ENCODE measurements at places on chromosomes 4 and X. TPM values are rescaled to one million over a fixed set of nuclear protein-coding genes. Genes with fewer than 3 reads are reported as not detected.

APOO gene
- 59.8 TPM for total RNA-seq

HSFX2 gene
- 0.11 TPM for total RNA-seq

PIM2 gene
- 147 TPM for total RNA-seq

PABPC4L gene
- 0.63 TPM for total RNA-seq

ZFP42 gene
- 0.31 TPM for total RNA-seq

TDO2 gene
- total RNA-seq: 0.40 TPM

DSPP gene
- not detected for total RNA-seq

VEGFD gene
- 0.31 TPM for total RNA-seq

GRCh38 chrX:2928191-2928582 is 952 bp downstream of the ARSD start:
- no peaks in the 10 kb centered on the region for H3K4me1 ChIP-seq
- H3K27me3 ChIP-seq: no peaks in the 10 kb centered on the region
- no peak for DNase-seq
- no peaks in the 10 kb centered on the region for H3K36me3 ChIP-seq
- H3K27ac ChIP-seq: no peak overlapping the region
- H3K4me3 ChIP-seq: no peak overlapping the region

GRCh38 chr4:74758551-74759145 is 35.7 kb downstream of the BTC start:
- no peak overlapping the region for H3K27ac ChIP-seq
- no peak overlapping the region for H3K4me3 ChIP-seq
- no peaks in the 10 kb centered on the region for H3K4me1 ChIP-seq
- peaks cover 12% of the 10 kb centered on the region for H3K27me3 ChIP-seq
- DNase-seq: no peak
- H3K36me3 ChIP-seq: no peaks in the 10 kb centered on the region

DNA sequence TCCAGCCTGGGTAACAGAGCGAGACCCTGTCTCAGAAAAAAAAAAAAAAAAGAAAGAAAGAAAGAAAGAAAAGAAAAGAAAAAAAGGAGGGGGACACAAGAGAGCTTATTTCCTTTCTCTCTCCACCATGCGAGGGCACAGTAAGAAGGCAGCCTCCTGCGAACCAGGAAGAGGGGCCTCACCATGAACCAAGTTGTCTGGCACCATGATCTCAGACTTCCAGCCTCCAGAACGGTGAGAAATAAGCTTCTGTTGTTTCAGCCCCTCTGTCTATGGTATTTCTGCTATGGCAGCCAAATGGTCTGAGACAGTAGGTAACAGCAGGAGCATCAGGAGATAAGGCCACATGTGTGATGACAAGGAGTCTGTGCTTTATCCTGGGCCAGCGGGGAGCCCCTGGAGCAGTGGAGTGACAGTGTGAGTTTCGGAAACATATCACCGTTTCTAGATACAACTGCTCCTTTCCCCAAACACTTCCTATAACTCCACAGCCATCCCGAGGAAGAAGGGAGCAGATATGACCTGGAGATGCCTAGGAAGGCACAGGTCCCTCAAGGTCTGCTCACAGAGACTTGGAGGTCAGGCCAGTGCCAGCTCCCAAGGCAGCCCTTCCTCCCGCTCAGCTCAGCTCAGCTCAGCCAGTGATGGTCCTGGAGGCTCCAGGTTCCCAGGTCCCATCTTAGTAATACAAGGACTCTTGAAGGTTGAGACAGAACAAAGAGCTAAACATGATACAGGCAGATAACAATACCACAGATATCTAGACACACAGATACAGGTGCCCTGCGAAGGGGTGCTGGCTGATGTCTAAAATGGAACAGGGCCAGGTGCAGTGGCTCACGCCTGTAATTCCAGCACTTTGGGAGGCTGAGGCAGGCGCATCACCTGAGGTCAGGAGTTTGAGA is 17.7 kb downstream of the JAKMIP1 start:
- no peaks in the 10 kb centered on the region for H3K27me3 ChIP-seq
- H3K27ac ChIP-seq: no peak overlapping the region
- no peak for DNase-seq
- no peak overlapping the region for H3K4me3 ChIP-seq

- H3K4me1 ChIP-seq: no peaks in the 10 kb centered on the region
- H3K27ac ChIP-seq: no peak overlapping the region
- no peak for DNase-seq
- no peak overlapping the region for H3K4me3 ChIP-seq
Measured at GRCh38 chr4:132059227-132059626, 1089.9 kb upstream of the PCDH10 start.

DNA sequence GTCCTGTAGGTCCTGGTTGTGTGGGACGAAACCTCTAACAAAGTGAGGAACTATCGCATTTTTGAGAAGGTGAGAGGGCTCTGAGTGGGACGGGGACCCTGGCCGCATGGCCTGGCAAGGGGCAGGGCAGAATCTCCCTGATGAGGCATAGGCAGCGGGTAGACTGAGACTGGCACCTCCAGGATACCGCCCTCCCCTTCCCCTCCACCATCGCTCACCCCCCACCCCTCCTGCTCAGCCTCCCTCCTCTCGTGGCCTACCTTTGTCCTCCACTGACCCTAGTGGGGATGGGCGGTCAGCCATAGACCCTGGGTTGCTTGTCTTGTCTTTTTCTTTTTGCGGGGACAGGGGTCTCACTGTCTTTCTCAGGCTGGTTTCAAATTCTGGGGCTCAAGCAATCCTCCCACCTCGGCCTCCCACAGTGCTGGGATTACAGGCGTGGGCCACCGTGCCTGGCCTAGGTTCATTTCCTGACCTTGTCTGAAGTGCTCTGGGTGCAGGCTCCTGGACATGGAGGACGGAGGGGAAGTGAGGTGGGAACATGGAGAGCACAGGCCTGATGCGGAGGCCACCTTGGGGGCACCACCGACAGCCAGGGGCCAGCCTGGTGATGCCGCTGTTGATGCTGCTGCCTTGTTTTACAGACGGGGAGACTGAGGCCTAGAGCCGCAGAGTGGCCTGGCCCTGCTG is 10.5 kb upstream of the ADD1 start:
- no peaks in the 10 kb centered on the region for H3K36me3 ChIP-seq
- DNase-seq: no peak
- H3K27ac ChIP-seq: no peak overlapping the region
- no peak overlapping the region for H3K4me3 ChIP-seq
- peaks cover 6% of the 10 kb centered on the region for H3K4me1 ChIP-seq
- H3K27me3 ChIP-seq: no peaks in the 10 kb centered on the region

- no peak for DNase-seq
- no peak overlapping the region for H3K4me3 ChIP-seq
- H3K4me1 ChIP-seq: peaks cover 52% of the 10 kb centered on the region
- peaks cover 62% of the 10 kb centered on the region for H3K36me3 ChIP-seq
- no peak overlapping the region for H3K27ac ChIP-seq
Measured at GRCh38 chr4:6938237-6938636, 28.6 kb downstream of the TBC1D14 start.

DNA sequence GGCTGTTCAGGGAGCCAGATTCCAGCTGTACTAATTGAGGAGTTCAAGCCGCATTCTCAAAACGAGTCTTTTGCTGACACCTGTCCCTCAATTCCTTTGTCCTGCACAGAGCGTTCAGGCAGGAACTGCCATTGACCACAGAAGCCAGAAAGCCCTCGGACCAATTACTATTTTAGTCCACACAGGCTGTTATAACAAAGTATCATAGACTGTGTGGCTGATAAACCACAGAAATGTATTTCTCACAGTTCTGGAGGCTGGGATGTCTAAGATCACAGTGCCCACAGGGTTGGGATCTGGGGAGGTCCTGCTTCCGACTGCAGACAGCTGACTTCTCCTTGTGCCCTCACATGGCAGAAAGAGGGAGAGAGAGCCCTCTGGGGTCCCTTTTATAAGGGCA is 119.8 kb upstream of the ATP6AP2 start:
- H3K36me3 ChIP-seq: no peaks in the 10 kb centered on the region
- H3K27me3 ChIP-seq: no peaks in the 10 kb centered on the region
- H3K4me1 ChIP-seq: no peaks in the 10 kb centered on the region
- no peak overlapping the region for H3K4me3 ChIP-seq
- no peak for DNase-seq

- no peaks in the 10 kb centered on the region for H3K36me3 ChIP-seq
- peaks cover 1% of the 10 kb centered on the region for H3K27me3 ChIP-seq
- H3K27ac ChIP-seq: no peak overlapping the region
- no peak overlapping the region for H3K4me3 ChIP-seq
Measured at GRCh38 chr4:78520808-78521226, 30.8 kb upstream of the ANXA3 start.

DNA sequence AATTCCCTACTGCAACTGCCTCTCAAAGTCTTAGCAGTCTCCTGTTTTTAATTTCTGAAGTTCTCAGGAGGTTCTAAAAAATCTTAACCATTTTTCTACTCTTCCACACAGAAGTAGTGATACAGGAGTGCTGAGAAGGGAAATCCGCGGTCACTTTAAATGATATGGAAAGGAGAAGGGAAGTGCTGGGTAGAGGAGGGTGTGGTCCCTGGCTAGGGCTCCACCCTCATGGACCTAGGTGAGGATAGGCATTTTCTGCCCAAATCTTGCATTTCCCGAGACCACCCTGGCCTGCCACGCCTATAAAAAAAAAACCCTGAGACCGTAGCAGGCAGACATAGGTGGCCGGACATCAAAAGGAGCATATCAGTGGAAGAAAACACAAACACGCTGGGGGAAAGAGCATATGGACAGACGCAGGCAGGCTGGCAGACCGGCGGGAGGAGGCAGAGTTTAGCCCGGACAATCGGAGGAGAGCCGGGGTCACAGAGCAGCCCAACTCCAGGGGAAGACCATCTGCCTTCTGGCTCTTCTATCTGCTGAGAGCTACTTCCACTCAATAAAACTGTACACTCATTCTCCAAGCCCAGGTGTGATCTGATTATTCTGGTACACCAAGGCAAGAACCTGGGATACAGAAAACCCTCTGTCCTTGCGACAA is 85.7 kb downstream of the POU3F4 start:
- H3K27me3 ChIP-seq: no peaks in the 10 kb centered on the region
- no peak for DNase-seq

- no peak overlapping the region for H3K4me3 ChIP-seq
- H3K36me3 ChIP-seq: no peaks in the 10 kb centered on the region
Measured at GRCh38 chrX:12263211-12263610, 124.9 kb downstream of the FRMPD4 start.

- H3K27me3 ChIP-seq: no peaks in the 10 kb centered on the region
- no peak for DNase-seq
- no peak overlapping the region for H3K27ac ChIP-seq
Measured at GRCh38 chrX:112056476-112056875, 26.1 kb downstream of the TRPC5 start.

DNA sequence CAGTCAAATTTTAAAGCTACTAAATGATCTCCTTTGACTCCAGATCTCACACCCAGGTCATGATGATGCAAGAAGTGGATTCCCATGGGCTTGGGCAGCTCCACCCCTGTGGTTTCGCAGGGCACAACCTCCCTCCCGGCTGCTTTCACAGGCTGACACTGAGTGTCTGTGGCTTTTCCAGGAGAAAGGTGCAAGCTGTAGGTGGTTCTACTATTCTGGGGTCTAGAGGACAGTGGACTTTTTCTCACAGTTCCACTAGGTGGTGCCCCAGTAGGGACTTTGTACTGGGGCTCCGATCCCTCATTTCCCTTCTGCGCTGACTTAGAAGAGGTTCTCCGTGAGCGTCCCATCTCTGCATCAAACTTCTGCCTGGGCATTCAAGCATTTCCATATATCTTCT is 845.2 kb downstream of the PCDH18 start:
- H3K4me3 ChIP-seq: no peak overlapping the region
- no peaks in the 10 kb centered on the region for H3K36me3 ChIP-seq
- DNase-seq: peak; percentile 1

- H3K27ac ChIP-seq: no peak overlapping the region
- H3K36me3 ChIP-seq: no peaks in the 10 kb centered on the region
- H3K4me1 ChIP-seq: no peaks in the 10 kb centered on the region
- H3K4me3 ChIP-seq: no peak overlapping the region
- H3K27me3 ChIP-seq: no peaks in the 10 kb centered on the region
Measured at GRCh38 chr4:67933038-67933437, 30.3 kb downstream of the TMPRSS11A start.

DNA sequence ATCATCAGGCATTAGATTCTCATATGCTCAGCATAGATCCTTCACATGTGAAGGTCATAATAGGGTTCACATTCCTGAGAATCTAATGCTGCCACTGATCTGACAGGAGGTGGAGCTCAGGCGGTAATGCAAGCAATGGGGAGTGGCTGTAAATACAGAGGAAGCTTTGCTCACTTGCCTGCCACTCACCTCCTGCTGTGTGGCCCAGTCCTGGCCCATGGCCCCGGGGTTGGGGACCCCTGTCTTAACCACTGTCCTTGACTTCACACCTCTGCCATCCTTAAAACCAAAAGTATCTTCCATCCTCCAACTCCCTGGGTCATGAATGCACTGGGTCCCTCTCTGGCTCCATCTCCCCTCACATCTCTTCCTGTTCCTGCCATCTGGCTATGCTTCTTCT is 129.1 kb downstream of the HMX1 start:
- no peaks in the 10 kb centered on the region for H3K27me3 ChIP-seq
- DNase-seq: no peak
- no peaks in the 10 kb centered on the region for H3K4me1 ChIP-seq
- no peaks in the 10 kb centered on the region for H3K36me3 ChIP-seq

- no peak overlapping the region for H3K27ac ChIP-seq
- H3K36me3 ChIP-seq: no peaks in the 10 kb centered on the region
- H3K4me3 ChIP-seq: no peak overlapping the region
- no peak for DNase-seq
Measured at GRCh38 chr4:151537687-151538086, 128.7 kb downstream of the FHIP1A start.

DNA sequence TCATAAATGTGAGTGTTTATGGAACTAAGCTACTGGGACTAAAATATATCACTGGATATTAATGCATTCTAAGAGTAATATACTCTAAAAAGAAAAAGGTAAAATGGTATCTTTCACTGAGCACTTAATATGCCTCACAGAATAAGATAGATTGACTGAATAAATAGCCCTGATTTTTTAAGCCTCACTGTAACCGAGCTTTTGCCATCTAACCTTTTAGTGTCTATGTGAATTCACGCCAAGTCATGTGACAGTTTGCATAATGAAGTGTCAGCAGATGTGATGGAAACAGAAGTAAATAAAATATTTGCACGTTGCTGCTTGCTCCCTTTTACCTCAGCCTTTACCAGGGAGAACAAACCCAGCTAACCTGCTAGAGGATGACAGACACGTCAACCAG is 119.7 kb upstream of the NWD2 start:
- H3K27me3 ChIP-seq: no peaks in the 10 kb centered on the region
- H3K27ac ChIP-seq: no peak overlapping the region
- H3K4me3 ChIP-seq: no peak overlapping the region
- H3K4me1 ChIP-seq: no peaks in the 10 kb centered on the region
- H3K36me3 ChIP-seq: no peaks in the 10 kb centered on the region
- no peak for DNase-seq

DNA sequence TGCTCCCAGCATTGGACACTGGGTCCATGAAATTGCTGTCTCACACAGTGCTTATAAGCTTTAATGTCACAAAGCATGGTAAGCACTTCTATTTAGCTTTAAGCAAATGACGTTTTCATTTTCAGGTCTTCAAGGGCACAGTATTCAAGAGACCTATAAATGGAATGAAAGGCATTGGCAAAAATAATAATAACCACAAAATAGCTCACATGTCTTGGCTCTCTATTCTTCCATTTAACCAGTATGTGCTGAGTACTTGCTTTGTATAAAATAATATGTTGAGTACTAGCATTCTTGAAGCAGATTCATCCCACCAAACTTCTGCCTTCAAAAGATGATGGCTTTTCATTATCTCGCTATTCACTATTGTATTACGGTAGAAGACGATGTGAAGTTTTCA is 203.0 kb downstream of the ADAMTS3 start:
- no peaks in the 10 kb centered on the region for H3K27me3 ChIP-seq
- no peak overlapping the region for H3K4me3 ChIP-seq
- H3K4me1 ChIP-seq: no peaks in the 10 kb centered on the region
- DNase-seq: no peak
- no peaks in the 10 kb centered on the region for H3K36me3 ChIP-seq
- no peak overlapping the region for H3K27ac ChIP-seq

- H3K36me3 ChIP-seq: no peaks in the 10 kb centered on the region
- no peaks in the 10 kb centered on the region for H3K27me3 ChIP-seq
- peak overlapping the region; percentile 47 for H3K4me3 ChIP-seq
- peak; percentile 51 for DNase-seq
- peaks cover 28% of the 10 kb centered on the region for H3K4me1 ChIP-seq
Measured at GRCh38 chrX:2692221-2693112, 1.4 kb downstream of the CD99 start.
